ENCODE measurements at places on chromosomes 7 and 10.
A peak's percentile ranks its signal among the peaks of the same experiment; 100 is the strongest.

DNA sequence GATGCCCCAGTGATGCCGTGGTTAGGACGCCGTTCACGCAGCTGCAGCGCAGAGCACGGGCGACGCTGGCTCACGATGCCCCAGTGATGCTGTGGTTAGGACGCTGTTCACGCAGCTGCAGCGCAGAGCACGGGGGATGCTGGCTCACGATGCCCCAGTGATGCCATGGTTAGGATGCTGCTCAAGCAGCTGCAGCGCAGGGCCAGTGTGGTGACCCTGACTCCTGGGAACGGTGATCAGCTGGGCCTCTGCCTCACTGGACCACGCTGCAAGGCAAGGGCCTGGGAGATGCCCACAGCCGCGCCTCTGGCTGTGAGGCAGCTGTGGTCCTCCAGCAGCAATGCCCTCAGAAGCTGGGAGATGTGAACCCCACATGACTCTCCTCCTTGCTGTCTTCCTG, 280.6 kb downstream of the DNAJB6 start:
- no peak for DNase-seq

DNA sequence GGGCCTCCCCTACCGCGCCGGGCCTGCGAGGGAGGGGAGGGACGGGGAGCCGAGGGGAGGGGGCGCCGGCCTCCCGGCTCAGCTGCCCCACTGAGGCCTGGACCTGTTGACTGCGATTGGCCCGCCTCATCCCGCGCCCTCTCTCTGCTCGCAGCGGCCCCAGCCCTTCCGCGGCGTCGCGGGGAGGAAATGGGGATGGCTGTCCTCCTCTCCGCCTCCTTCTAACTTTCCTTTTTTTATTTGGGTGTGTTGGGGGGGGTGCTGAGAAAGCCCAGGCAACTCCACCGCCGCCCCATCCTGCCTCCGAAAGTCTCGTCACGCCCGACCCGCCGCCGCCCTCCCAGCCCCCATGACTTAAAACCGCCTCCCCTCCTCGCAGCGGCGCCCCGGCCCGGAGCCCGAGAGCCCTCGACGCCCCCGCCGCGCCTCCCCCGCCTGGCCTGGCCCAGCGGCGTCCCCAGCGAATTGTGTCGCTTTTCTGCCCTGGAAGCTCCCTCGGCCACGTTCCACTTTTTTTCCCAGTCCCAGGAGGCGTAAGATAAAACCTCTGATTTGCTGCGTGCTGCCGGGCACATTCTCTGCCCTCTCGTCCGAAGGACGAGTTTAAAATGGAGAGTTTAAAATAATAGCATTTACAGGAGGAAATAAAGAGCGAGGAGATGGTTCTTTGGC, 842 bp upstream of the SKIDA1 start:
- peak; percentile 96 for DNase-seq

GRCh38 chr10:34647875-34648865, 166.9 kb downstream of the PARD3 start:
- no peak for DNase-seq

- no peak for DNase-seq
These were observed 527 bp downstream of the PDIA4 start for GRCh38 chr7:149027611-149028345.

GRCh38 chr7:124874644-124875163, 54.9 kb downstream of the POT1 start:
- no peak for DNase-seq

DNA sequence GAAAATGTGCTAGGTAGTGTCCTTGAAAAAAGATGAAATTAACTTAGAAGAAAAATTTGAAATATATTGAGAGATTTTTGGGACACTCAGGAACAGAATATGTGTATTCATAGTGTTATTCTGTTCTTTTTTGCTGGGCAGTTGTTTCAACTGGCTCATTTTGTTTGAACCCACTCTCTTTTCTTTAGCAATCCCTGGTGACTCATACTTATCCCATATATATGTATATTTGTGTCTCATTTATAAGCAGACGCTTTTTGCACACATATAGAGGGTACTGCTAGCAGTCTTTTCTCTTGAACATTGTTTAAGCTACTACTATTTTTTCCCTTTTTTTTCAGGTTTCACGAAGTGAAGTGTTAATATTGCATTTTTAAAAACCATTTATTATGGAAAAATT, 1.9 kb downstream of the EXOC6 start:
- DNase-seq = no peak

DNA sequence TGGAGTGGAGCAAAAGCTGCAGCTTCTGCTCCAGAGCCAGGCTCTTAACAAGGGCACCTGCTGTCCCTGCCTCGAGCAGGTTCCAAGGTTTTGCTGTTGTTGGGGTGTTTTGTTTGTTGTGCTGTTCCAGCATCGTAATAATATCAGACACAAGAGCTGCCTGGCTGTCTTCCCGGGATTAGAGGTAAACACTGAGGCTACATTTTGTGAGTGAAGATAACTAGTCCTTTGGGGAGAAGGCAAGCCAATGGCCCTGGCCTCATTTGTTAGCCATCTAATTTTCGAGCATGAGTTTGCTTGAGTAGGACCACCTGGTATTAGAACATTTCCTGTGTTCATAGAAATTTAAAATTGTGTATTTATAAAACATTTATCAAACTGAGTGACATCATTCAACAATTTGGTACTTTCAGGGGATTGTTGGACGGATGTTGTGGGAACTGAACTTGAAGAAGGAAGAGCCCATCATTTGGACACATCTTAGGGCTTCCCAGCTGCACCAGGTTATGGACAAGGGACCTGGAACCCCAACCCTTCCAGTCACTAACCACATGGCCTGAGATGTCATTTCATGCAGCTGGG, 555.0 kb downstream of the TNS3 start:
- DNase-seq = no peak

DNA sequence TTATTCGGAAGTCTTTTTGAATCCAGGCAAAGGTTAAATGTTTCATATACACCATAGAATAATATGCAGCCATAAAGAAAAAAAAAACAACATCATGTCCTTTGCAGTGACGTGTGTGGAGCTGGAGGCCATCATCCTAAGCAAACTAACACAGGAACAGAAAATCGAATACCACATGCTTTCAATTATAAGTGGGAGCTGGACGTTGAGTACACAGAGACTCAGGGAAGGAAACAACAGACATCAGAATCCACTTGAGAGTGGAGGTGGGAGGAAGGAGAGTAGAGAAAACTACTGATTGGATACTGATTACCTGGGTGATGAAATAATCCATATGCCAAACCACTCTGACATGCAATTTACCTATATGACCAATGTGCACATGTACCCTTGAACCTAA, 293.4 kb downstream of the KLF6 start:
- no peak for DNase-seq

DNA sequence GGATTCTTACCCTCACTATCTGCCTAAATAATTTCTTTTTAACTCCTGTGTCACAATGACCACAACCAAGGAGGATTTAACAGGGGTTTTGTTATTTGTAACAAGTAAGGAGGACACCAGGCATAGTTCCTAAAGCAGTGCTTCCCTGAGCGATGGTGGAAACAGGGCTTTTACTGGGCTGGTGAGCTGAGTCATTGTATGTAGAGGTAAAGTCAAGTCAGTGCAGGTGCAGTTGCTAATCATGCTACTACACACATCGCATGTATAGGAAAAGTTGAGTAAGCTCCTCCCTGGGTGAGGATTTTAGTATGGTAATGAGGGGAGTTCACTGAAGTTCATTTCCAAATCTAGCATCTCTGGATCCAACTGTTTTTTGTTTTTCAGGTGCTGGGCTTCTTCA, 22.9 kb upstream of the ABCA13 start:
- DNase-seq = no peak

DNA sequence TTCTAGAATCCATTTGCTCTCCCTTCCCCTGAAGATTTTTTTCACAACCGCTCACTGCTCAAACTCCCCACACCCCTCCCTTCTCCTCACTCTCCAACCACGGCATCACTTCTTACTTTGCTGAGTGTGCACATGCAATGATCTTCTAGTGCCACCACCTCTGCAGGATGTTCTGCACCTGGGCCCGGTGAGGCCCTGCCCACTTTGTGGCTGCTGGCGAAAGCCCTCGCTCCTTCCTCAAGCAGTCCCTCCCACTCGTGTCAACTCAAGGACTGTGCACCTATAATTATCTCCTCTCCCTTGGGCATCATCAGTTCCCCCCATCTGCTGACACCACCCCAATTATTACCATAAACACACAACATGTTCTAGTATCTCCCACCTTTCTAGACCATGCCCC, 91.0 kb upstream of the LANCL2 start:
- no peak for DNase-seq
